Ureter (tissue), 1 donor: ENCODE measurements at places on chromosomes 1 and 21.

DNA sequence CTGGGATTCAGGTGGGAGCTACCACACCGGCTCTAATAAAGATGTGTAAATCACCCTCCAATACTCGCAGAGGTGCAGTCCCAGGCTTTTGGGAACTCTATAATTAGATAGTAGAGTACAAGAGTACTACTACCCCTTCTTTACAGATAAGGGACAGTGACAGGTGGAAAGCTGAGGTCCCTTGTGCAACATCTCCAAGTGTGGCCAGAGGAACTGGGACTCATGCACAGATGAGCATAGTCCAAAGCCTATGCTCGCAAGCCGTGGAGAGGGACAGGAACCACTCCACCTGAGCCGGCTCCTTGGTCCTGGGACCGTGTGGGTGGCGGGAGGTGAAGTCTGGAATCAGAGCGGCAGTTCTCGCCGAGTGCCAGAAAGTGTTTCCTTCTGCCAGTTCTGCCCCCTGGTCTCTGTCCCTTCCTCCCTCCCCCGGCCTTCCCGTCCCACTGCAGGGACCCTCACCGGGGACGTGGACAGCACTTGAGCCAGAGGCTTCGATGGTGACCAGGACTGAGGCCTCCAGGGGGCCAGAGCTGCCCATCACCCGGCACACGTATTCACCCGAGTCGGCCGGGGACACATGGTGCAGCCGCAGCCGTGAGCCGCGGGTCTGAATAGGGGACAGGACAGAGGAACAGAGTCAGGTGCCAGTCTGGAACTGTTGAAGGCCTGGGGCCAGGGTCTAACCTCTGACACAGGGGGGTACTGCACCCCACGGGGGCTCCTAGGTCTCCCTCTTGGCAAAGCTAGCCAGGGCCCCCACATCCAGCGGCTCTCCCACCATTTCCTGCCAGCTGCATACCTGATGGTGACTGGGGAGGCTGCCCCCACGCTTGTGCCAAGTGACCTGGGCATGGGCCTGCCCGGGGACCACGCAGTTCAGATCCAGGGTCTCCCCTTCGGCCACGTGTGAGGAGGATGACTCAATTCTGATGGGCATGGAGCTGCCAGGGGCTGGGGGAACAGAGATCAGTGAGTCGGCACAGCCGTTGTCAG is 33.9 kb downstream of the LDLRAD2 start:
- no peak for DNase-seq

DNA sequence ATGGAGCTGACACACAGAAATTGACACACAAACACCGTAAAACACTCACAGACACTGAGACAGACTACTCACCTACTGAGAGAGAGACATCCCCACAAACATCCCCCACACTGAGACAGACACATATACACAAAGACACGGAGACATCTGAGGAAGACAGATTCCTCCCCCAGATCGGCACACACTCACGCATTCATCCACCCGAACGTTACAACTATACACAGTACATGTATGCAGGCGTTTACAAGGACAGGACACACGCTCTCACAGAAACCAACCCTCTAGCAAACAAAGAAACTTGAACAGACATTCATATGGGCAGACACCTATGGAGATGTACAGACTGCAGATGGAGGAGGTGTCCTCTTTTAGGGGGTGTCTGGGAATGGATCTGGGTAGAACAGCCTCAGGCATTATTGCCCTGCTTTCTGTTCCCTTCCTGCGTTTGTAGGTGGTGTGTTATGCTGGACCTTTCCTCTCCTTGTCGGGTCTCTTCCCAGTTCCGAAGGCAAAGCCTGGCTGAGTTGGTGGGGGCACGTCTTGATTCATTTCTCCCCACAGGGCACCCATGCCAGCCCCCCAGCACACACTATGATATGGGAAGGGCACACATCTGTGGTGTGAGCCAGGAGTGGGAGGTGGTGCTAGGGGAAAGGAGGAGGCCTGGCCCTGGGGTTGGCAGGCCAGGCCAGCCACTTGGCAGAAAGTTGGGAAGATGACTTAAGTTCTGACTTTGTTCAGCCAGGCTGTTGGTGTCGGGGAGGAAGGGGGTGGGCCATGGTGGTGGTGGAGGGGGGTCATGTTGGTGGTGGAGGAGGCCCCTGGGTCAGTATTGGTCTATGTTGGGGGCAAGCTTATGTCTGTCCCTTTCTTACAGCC is 1.5 kb downstream of the KIRREL1 start:
- DNase-seq = peak; percentile 55

DNA sequence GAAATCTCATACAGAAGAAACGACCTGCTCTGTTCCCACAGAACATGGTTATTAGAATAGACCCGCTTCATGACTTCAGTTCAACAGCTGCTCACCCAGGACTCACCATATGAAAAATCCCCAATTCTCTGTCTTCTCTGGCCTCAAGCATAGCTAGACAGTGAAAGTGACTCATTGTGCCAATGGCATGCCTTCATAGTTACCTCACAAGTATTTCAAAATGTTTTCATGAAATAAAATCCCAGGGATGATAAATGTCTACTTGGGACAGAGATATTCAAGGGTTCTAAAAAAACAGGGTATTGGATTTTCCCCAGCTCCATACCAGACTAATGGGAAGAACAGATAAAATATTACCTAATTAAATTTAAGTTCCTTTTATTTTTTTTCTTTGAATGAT is 82.3 kb downstream of the NOTCH2 start:
- no peak for DNase-seq

- no peak for DNase-seq
Observed at GRCh38 chr1:29845910-29846309, 609.6 kb downstream of the PTPRU start.

DNA sequence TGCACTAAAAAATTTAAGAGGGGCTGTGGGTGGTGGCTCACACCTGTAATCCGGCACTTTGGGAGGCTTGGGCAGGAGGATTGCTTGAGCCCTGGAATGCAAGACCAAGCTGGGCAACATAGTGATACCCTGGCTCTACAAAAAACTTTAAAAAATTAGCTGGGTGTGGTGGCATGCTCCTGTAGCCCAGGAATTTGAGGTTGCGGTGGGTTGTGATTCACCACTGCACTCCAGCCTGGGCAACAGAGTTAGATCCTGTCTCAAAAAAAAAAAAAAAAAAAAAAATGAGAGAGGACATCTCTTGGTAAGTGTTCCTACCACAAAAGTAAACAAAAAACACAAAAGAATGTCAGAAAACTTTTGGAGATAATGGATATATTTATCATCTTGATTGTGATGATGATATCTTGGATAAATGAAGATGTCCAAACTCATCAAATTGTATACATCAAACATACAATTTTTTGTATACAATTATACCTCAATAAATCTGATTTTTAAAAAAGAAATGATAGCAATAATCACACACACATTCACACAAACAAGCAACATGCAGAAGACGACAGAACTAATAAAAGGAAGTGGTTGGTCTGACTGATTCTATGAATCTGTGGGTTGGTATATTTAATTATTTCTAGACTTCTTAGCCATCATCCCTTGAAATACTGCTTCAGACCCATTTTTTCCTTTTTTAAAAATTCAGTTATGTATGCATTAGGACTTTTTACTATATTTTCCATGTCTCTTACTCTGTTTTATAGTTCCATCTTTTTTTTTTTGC is 465.9 kb downstream of the PLA2G4A start:
- DNase-seq = no peak

DNA sequence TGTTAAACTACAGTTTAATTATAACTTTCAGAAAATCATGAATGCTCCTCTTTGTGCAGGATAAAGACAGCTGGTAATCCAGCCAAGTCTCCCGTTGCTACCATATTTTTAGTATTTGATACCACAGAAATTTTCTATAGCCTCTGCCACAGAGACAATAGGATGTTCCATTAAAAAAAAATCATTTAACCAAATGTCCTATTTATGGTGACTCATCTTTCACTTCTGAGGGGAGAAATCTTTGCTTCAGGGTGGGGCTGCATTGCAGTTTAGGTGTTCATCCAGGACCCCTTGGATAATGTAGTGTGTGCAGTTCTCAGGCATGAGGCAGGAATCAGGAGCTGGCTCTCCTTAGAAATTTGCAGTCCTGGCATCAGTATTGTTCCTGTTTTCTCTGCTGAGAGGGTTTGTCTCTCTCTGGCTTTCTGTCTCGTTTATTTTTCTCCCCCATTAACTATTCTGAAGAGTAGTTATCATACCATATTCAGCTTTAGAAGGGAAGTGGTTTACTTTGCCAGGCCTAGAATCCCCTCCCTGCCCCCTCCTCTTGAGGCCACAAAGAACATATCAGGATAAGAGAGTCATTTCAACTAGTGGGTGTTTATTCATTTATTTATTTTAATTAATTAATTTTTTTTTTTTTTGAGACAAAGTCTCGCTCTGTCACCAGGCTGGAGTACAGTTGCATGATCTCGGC is 3.1 kb downstream of the PRUNE1 start:
- no peak for DNase-seq
